ENCODE measurements at places on chromosomes 5 and 9.

GRCh38 chr9:5817862-5818261, 15.1 kb downstream of the ERMP1 start:
- DNase-seq = no peak

- no peak for DNase-seq
These were observed 61.6 kb upstream of the ERCC6L2 start for GRCh38 chr9:95813923-95814322.

DNA sequence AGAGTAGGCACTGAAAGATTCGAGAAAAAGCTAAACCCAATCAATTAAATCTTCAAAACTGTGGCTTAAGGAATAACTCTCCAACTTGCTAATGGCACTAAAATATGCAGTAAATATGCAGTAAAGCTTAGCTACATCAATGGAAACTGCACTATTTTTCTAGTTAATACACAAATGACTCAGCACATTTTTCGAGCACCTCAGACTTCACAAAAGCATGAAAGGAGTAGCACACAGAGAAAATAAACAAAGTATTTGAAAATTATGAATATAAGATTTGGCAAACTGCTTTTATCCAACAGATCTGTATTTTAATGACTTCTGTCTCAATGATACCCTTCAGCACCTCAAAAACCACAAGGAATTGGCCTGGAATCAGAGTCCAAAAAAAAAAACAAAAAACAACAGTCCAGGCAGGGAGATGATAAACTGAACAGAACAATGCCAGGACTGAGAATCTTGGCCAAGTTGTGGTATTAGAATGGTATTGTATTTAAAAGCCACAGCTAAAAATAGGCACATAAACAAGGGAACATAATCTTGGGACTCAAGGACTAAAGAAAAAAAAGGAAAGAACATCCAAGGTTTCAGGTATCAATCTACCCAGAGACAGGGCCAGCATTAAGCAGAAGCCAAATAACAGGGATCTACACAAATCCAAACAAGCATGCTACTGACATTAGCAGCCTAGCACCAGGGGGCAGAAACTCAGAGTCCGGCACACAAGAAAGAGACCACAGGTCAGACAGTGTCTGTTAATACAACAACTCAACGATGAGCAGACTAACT, 21.4 kb downstream of the TMEM245 start:
- DNase-seq = no peak

DNA sequence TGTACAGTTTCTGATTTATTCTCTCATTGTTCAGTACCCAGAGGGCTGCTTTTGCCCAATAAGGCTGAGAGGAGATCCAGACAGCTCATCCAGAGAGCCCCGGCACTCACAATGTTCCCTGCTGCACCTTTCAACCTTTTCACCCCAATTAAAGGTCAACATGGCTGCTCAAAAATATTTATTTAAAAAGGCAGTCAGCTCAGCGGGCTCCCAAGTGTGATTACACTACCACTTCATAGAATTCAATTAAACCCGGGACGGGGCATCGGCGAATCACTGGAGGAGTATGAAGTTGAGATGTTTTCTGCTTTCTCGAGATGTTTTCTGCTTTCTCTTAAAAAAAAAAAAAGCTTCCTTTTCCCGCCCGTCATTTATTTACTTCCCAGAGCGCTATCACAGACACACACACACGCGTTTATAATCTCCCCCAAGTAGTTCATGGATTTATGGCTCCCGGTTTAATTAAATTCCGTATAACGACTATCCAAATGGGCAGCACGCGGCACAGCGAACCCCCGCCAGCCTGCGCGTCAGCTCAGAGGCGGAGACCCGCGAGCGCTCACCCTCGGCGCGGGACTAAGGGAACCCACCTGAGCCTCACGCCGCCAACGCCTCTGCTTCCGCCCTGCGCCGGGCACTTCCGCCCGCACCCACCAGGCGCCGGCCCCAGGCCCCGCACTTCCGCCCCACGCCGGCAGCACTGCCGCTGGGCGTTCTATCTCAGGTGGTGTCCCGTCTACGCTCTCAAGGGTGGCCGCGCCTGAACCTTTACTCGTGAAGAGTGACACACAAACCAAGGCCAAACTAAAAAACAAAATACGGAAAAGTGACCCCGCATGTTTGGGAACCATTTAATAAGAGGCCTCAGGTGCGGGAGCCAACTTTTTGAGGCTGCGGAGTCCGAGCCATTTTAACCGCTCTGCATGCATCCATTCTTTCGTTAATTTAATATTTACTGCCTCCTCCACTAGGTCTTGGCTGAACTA, at the start of gene C5orf63:
TSS of gene C5orf63 (minus strand) at position 642 of the 986 bp plus-strand sequence. CDS start 14,507 bp downstream, outside the sequence.
- DNase-seq = peak; percentile 72

DNA sequence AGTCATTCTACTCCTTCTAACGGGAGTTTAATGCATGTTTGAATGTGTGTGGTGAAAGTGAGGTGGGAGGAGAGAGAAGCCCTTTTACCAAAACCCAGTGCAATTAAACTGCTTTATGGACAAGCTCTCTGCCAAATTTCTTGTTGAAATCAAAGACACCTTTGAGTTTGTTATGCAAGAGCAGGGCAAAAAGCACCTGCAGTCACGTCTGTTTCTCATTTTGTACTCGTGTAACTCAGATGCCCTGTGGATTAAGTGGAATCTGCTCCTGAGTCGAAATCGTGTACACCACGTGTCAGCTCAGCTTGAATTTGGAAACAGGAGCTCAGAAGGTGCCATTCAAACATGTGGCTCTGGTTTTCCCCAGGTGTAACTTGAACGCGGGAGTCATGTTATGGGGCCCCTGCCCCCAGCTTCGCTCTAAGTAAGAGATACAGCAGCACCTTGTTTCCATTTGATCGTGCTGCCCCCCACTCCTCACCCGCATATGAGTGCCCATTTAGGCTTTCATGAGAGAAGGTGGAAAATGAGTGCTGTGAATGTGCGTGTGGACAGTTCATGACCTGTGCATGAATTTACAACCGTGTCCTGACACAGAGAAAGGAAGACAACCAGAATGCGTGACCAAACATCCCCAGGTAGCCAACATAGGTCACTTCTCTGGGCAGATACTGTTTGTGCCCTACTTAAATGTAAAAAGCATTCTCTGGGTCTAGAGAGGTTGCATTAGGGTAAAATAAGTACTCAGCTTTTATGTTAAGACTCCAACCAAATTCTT, 347.0 kb upstream of the SLC30A5 start:
- no peak for DNase-seq

GRCh38 chr9:73565026-73565425, 413.4 kb downstream of the ANXA1 start:
- DNase-seq = no peak

GRCh38 chr5:52692039-52692438, 95.7 kb upstream of the ITGA1 start:
- no peak for DNase-seq

DNA sequence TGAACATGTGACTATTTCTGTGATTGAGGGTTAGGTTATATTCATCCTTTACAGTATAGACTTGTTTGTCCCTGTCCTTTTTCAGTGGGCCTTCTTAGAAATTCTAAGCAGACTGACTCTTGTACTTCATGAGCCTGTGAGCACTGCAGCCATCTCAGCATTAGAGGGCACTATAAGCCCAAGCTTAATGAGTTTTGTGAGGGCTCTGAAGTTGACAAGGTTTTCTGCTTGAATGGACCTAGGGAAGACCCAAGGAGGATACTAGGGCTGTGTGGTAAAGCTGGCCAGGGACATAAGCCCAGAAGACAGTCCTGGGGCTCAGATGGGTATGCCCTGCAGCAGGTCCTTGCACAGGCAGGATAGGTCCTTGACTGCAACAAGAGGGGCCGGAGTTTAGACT, 126.5 kb downstream of the MRPS30 start:
- no peak for DNase-seq

DNA sequence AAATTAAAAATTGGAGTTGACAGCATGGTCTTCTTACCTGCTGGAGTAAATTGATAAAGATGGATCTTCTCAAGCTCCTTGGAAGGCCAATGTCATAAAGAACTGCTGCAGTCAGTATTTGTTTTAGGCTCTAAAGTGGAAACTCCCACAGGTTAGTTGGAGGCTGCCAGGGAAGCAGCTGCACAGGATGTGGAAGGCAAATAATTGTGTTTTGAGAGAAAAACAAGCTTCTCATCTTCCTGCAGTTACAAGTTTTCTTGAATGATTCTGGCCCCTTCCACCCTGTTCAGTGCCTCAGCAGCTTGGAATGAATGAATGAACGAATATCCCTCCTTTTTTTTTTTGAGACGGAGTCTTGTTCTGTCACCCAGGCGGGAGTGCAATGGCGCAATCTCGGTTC, 13.9 kb downstream of the MROH2B start:
- DNase-seq = no peak

DNA sequence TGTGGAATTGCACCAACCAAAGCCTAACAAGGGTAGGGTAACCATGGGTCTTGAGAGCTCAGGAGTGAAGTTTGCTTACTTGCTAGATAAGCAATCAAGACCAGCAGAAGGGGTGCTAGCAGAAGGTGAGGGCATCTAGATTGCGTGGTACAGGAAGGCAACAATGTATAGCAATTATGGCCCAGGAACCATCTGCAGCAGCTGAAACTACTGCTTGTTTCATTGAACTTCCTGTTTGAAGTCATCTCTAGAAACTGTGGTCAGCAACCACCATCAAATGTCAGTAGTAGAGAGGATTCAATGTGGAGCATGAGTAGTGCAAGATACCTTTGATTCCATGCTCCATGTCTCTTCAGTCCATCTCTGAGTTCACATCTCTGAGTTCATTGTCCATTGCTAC, 462.1 kb upstream of the GRAMD2B start:
- no peak for DNase-seq

DNA sequence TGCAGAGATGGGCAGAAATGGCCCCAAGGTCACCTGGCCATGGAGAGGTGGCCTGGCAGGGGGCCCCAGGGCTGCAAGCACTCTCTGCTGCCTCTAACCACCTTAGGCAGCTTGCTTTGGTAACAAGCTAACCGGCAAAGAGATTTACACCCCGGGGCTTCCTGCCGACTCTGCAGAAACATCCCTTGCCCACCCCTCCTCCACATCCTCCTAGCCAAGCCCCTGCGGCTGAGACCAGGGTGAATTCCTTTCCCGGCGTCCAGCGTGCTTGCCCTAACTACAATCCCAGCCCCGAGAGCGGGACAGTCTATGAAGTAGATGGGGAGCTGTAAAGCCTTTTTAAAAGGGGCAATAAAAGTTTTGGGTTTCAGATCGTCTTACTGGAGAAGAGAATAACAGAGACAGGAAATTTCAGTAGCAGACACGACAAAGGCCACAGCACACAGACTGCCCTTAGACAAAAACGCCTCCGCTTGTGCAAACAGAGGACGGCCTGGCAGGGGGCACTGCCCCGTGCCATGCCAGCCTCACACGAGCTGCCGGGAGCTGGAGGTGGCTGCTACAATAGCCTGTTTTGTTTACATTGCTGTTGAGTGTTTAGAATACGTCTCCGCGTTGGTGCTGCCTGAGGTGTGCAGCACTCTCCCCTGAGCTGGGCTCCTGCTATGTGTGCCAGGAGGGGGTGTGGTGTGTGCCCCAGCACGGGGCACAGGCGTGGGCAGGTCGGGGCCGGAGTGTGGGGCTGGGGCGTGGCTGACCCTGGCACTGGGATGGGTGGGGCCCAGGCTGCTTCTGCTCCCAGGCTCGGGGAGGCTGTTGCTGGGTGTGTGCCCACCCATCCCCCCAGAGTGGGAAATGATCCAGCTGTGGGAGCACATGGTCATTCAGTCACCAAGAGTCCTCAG, 15.3 kb downstream of the MYMK start:
- DNase-seq = peak; percentile 19

GRCh38 chr5:35683466-35683865, 65.8 kb downstream of the SPEF2 start:
- no peak for DNase-seq

- DNase-seq = no peak
These were observed 31.6 kb downstream of the NNT start for GRCh38 chr5:43634621-43635020.

DNA sequence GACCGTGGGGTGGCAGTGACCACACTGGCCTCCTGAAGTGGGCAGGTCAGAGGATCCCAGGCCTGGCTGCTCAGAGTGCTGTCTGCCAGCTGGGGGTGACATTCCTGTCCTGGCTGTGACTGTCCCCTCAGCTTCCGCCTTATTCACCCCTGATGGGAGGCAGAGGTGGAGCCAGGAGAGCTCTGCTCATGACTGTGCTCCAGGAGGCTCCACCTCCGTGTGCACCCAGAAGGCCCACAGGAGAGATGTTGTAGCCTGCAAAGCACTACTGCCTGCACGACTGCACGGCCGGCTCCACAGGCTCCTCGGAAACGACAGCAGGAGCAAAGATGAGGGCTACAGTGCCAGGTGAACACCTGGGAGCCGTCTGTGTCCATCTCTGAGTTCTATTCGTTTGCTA, 60.9 kb downstream of the ROPN1L start:
- no peak for DNase-seq

DNA sequence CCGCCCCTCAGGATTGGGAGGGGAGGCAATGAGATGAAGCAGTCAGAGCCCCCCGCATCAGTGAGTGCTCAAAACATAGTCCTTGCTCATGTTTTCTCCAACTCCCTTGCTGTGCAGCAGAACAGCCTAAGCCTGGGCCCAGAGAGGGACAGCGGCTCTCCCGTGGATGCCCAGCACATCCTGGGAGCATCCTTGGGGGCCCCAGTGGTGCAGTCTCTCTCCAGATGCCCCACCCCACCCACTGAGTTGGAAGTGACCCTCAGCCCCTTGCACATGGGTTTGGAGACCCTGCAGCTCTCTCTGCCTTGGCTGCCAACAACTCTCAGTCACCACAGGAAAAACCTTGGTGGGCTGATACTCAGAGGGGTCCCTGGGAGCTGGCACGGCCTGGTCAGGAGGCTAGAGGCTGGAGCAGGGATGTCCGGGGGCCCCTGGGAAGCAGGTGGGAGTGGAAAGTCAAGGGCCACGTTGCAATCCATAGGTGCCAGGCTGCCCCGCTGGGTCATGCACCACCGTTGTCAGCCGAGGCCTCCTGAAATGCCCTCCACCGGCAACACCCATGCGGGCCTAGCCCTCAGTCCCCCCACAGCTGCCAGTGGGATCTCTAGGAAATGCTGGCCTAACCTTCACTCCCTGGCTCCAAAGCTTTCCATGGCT, 242.5 kb downstream of the PBX3 start:
- DNase-seq = no peak

DNA sequence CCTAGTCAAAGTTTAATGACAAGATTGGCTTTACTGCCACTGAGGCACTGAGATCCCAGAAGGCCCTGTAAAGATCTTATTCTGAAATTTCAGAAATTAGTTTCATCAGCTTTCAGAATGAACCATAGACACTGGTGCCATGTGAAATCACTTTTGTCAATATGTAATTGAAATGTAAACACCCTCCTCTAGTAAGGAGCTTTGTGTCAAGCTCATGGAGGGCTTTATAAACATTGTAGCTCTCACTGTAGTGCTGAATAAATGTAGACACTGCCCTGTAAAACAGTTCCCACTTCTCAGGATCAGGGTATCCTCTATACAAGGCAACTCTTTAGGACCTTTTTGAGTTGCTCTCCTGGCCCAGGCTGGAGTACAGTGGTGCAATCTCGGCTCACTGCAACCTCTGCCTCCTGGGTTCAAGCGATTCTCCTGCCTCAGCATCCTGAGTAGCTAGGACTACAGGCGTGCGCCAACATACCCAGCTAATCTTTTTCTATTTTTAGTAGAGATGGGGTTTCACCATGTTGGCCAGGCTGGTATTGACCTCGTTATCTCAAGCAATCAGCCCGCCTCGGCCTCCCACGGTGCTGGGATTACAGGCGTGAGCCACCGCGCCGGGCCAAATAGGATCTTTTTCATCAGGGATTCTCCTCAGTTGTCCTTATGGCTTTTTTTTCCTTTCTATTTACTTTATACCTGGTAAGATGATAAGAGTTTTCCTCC, 1823.9 kb upstream of the CDH9 start:
- DNase-seq = no peak

- no peak for DNase-seq
These were observed 2.9 kb downstream of the NPDC1 start for GRCh38 chr9:137042751-137043727.

- DNase-seq = no peak
These were observed 53.0 kb downstream of the ENTREP1 start for GRCh38 chr9:69377981-69378380.

GRCh38 chr5:6135977-6136376, 242.4 kb downstream of the MED10 start:
- DNase-seq = no peak
